ENCODE measurements at places on chromosomes 3 and 15. TPM values are rescaled to one million over a fixed set of nuclear protein-coding genes. Genes with fewer than 3 reads are reported as not detected.

GRCh38 chr15:74785194-74786032 is 3.5 kb downstream of the CSK start:
- H3K27me3 ChIP-seq, result no peaks in the 10 kb centered on the region
- peak; percentile 58 for DNase-seq
- peak overlapping the region; percentile 94 for H3K27ac ChIP-seq
- peaks cover 59% of the 10 kb centered on the region for H3K36me3 ChIP-seq
- peaks cover 58% of the 10 kb centered on the region for H3K4me1 ChIP-seq
- peak overlapping the region; percentile 92 for H3K4me3 ChIP-seq

DNA sequence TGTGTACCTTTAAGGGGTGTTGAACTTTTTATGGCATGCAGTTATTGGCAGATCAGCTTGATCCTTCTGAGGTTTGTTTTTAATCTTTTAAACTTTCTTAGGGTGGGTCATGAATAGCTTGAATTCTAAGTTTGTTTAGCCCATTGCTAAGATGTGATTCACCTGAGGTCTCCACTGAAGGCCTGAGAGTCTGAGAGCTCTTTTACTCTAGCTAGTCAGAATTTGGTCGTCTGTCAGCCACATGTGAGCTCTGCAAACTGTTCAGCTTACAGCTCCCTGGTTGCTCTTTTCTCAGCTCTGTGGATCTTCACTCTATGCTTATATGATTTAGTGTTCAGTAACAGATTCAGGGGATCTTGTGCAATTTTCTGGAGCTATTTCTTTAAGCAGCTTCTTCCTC is 161.3 kb downstream of the ABHD5 start:
- H3K36me3 ChIP-seq, result no peaks in the 10 kb centered on the region
- H3K27ac ChIP-seq, result no peak overlapping the region
- H3K4me3 ChIP-seq, result no peak overlapping the region
- no peaks in the 10 kb centered on the region for H3K4me1 ChIP-seq
- DNase-seq, result no peak

ARL14 gene
- total RNA-seq, result not detected

DNA sequence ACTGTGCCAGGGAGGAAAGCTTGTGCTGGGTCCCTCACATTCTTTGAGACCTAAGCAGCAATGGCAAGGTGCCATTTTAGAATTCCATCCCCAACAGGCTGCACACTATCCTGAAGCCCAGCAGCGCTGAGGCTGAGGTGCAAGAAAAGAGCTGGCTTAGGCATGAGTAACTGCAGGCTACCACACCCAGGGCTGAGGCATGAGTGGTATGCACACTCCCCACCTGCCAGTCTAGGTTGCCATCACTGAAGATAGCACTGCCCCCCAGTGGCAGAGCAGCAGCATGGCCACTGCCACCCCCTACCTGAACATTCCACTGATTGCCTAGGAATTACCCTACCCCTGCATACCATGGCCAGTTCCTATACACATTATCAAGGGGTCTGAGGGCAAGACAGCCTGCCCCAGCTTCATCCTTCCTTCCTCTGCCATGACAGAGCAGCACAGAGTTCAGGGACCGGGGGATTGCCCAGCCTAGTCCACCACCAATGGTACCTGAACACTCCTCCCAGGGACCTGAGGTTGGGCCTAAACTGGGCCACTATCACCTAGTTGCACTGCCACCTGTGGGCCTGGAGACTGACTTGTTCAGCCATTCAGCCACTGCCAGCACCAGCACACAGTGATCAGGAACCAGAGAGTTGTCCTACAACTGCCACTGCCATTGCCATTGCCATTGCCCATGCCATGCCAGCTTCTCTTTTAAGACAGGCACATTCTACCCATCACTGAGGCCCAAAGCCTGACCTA is 129.8 kb downstream of the SATB1 start:
- H3K27ac ChIP-seq, result no peak overlapping the region
- no peak overlapping the region for H3K4me3 ChIP-seq
- H3K27me3 ChIP-seq, result peaks cover 5% of the 10 kb centered on the region
- no peaks in the 10 kb centered on the region for H3K4me1 ChIP-seq

GRCh38 chr3:118977118-118977517 is 57.5 kb downstream of the IGSF11 start:
- no peak for DNase-seq
- H3K4me1 ChIP-seq, result peaks cover 7% of the 10 kb centered on the region
- H3K4me3 ChIP-seq, result no peak overlapping the region
- no peak overlapping the region for H3K27ac ChIP-seq
- peaks cover 11% of the 10 kb centered on the region for H3K27me3 ChIP-seq
- no peaks in the 10 kb centered on the region for H3K36me3 ChIP-seq

DAZL gene
- total RNA-seq, result not detected

Measured in activated T-helper 2 cell treated with anti-CD3 and anti-CD28 coated beads, Interferon-gamma antibody, Interleukin-2, Interleukin-4, amounts not matched to agents 10 μg/mL and 5 μg/mL and 100 μg/mL, durations not matched to agents 14 hours and 24 hours and 36 hours (primary cell).